ENCODE measurements at places on chromosomes 6 and 20.

- H3K4me1 ChIP-seq: no peaks in the 10 kb centered on the region
- DNase-seq: no peak
- no peaks in the 10 kb centered on the region for H3K36me3 ChIP-seq
- H3K27ac ChIP-seq: no peak overlapping the region
Measured at GRCh38 chr6:159908535-159908934, 17.7 kb downstream of the MAS1 start.

- H3K36me3 ChIP-seq: no peaks in the 10 kb centered on the region
- H3K4me3 ChIP-seq: no peak overlapping the region
- H3K27me3 ChIP-seq: no peaks in the 10 kb centered on the region
- DNase-seq: no peak
Measured at GRCh38 chr6:125198398-125198937, 44.9 kb downstream of the TPD52L1 start.

GRCh38 chr6:80608881-80609280, 502.4 kb downstream of the BCKDHB start:
- no peak overlapping the region for H3K27ac ChIP-seq
- no peak for DNase-seq
- H3K4me1 ChIP-seq: no peaks in the 10 kb centered on the region
- H3K4me3 ChIP-seq: no peak overlapping the region

- no peaks in the 10 kb centered on the region for H3K4me1 ChIP-seq
- H3K27ac ChIP-seq: no peak overlapping the region
- no peaks in the 10 kb centered on the region for H3K27me3 ChIP-seq
- no peak overlapping the region for H3K4me3 ChIP-seq
Measured at GRCh38 chr20:3692706-3693294, 11.0 kb upstream of the ADAM33 start.

- H3K27me3 ChIP-seq: peaks cover 15% of the 10 kb centered on the region
- H3K4me3 ChIP-seq: no peak overlapping the region
- no peak for DNase-seq
Measured at GRCh38 chr20:558117-558516, 14.5 kb upstream of the CSNK2A1 start.

DNA sequence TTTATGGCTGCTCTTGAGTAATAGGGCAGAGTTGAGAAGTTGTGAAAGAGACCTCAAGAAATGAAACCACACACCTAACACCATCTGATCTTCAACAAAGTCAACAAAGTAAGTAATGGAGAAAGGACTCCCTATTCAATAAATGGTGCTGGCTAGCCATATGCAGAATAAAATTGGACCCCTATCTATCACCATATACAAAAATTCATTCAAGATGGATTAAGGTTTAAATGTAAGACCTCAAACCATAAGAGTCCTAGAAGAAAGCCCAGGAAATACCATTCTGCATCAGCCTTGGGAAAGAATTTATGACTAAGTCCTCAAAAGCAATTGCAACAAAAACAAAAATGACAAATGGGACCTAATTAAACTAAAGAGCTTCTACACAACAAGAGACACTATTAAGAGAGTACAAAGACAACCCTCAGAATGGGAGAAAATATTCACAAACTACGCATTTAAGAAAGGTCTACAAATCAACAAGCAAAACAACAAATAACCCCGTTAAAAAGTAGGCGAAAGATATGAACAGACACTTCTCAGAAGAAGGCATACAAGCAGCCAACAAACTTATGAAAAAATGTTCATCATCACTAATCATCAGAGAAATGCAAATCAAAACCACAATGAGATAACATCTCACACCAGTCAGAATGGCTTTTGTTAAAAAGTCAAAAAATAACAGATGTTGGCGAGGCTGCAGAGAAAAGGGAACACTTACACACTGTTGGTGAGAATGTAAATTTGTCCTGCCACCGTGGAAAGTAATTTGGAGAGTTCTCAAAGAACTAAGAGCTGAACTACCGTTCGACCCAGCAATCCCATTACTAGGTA, 4.0 kb downstream of the MAP3K5 start:
- DNase-seq: no peak
- H3K27ac ChIP-seq: no peak overlapping the region
- no peak overlapping the region for H3K4me3 ChIP-seq
- peaks cover 5% of the 10 kb centered on the region for H3K4me1 ChIP-seq

GRCh38 chr6:163616452-163616851, 201.9 kb downstream of the QKI start:
- no peaks in the 10 kb centered on the region for H3K4me1 ChIP-seq
- H3K27me3 ChIP-seq: no peaks in the 10 kb centered on the region
- H3K4me3 ChIP-seq: no peak overlapping the region
- H3K27ac ChIP-seq: no peak overlapping the region

DNA sequence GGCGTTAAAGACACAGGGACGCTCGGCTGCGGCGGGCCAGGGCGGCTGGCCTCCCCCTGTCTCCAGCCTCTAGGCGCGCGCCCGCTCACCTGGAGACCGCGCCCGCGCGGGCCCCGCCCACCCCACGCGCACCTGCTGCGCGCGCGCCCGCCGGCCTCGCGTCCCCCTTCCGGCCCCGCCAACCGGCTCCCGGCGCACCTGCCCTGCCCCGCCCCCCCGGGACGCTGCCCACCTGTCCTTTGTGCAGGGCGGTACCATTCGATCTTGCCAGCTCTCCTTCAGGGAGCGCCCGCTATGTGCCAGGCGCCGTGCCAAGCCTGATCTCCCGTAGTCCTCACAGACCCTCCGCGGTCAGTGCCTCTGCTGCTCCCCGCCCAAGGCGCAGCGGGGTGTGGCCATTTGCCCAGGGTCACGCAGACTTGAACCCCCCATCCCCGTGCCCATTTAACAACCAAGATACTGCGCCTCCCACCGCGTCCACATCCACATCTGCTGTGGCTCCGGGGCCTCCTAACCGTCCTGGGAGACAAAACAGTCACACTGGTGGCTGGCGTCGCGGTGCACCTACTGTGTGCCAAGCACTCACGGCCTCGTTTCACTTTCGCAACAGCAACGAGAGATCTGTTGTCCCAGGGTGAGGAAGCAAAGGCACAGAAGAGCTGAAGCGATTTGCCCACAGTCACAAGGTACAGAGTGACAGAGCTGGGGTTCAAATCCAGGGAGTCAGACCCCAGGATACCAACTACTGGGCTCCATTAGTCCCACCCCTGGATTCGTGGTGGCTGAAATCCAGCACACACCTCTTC, 48.1 kb downstream of the NOL4L start:
- H3K4me3 ChIP-seq: peak overlapping the region; percentile 57
- H3K4me1 ChIP-seq: peaks cover 41% of the 10 kb centered on the region
- peaks cover 33% of the 10 kb centered on the region for H3K27me3 ChIP-seq
- DNase-seq: peak; percentile 39
- no peaks in the 10 kb centered on the region for H3K36me3 ChIP-seq

GRCh38 chr20:528923-529604, 14.5 kb downstream of the CSNK2A1 start:
- peaks cover 17% of the 10 kb centered on the region for H3K4me1 ChIP-seq
- H3K27me3 ChIP-seq: no peaks in the 10 kb centered on the region
- no peak overlapping the region for H3K27ac ChIP-seq
- no peak for DNase-seq

DNA sequence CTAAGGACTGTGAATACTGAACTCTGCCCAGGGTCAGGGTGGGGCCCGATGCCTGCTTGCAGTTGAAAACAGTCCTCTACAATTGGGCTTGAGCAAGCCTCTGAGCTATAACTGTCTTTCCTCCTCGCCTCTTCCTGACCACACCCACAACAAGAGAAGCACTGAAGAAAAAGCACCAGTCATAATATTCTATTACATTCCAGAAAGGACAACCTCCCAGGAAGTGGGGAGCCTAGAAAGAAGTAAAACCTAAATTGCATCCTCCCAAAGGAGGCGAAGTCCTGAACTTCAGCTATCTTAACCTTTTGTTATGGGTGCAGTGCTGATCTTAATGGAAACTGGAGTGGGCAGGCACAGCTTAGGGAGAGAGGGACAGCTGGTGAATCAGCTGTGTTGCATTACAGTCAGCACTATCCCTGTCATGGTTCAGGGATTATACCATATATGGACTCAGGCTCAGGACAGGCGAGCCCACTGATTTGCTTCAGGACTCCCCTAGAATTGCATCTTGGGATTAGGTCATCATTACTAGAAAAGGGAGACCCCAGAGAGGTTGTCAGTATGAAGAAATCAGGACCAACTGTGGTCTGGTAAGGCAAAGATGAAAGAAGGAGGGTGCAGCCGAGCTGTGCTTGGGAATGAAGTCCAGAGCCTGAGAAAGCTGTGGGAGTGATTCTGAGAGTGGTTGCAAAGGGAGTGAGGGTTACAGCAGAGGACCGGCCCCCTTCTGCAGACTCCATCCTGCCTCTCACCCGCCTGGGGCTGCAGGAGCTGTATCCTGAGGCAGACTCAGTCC, 18.3 kb upstream of the TRAM2 start:
- H3K4me1 ChIP-seq: peaks cover 10% of the 10 kb centered on the region
- no peaks in the 10 kb centered on the region for H3K27me3 ChIP-seq
- H3K4me3 ChIP-seq: no peak overlapping the region

- no peaks in the 10 kb centered on the region for H3K27me3 ChIP-seq
- H3K4me1 ChIP-seq: no peaks in the 10 kb centered on the region
- no peaks in the 10 kb centered on the region for H3K36me3 ChIP-seq
- DNase-seq: peak; percentile 36
- H3K4me3 ChIP-seq: peak overlapping the region; percentile 36
- no peak overlapping the region for H3K27ac ChIP-seq
Measured at GRCh38 chr6:110039981-110040383, 61.9 kb downstream of the GPR6 start.

- H3K4me3 ChIP-seq: peak within 1 kb of the TSS; percentile 61
- peaks cover 15% of the 10 kb centered on the region for H3K4me1 ChIP-seq
- peak; percentile 79 for DNase-seq
- H3K27me3 ChIP-seq: peaks cover 31% of the 10 kb centered on the region
- no peak within 1 kb of the TSS for H3K27ac ChIP-seq
Measured at GRCh38 chr20:37902504-37903313, at the start of gene VSTM2L. Gene VSTM2L, plus strand, starts transcription at chr20:37903127. Its CDS starts 224 bp downstream, at chr20:37903351.

DNA sequence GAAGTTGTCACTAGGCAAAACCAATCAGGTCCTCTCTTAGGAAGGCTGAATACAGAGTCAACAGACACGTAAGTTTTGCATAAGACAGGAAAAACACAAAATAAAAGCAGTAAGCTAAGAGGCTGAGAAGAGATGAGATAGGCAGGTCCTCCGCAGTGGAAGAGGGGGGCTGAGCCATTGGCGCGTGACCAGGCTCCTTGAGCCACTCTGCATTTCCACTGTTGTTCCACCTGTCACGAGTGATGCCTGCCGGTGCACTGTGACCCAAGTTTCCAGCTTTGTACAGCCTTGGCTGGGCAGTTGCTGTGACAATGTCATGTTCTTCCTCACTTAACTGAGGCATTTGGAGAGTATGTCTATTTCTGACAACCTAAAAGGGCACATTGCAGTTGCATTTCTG, 58.6 kb downstream of the NUDT3 start:
- no peak for DNase-seq
- H3K4me1 ChIP-seq: no peaks in the 10 kb centered on the region
- peaks cover 4% of the 10 kb centered on the region for H3K36me3 ChIP-seq

DNA sequence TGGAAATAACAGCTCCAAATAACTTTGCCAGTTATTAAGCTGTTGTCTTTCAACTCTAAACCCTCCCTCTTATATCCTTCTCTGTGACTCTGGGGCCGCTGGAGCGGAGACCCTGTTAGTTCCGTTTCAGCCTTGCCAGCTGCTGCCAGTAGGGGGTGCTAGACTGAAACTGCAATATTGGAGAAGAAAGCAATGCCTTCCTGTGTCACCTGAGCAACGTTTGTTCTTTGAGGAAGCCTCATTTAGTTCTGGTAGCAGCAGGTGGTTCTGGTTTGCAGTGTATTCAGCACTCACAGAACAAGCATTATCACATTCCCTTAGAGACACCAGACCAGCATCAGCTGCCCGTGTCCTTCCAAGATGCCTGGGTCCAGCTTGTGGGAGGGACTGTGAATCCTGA, 22.9 kb upstream of the JAG1 start:
- no peaks in the 10 kb centered on the region for H3K27me3 ChIP-seq
- H3K36me3 ChIP-seq: no peaks in the 10 kb centered on the region
- no peak overlapping the region for H3K27ac ChIP-seq
- DNase-seq: peak; percentile 14
- no peak overlapping the region for H3K4me3 ChIP-seq
- H3K4me1 ChIP-seq: peaks cover 18% of the 10 kb centered on the region

DNA sequence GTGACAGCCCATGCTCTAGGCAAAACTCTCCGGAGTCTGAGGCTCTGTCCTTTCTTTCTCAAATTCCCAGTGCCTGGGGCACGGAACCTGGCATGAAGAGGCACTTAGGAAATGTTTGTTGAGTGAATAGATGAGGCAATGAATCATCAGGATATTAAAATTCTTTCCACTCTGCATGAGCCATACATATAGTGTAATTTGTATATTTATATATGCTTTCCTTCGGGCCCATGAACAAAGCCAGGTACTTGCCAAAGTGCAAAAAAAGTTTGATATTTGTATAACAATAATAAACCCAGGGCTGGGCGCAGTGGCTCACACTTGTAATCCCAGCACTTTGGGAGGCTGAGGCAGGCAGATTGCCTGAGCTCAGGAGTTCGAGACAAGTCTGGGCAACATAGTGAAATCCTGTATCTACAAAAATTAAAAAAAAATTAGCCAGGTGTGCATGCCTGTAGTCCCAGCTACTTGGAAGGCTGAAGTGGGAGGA, 212.3 kb upstream of the ZNF217 start:
- no peak overlapping the region for H3K4me3 ChIP-seq
- no peaks in the 10 kb centered on the region for H3K36me3 ChIP-seq
- no peaks in the 10 kb centered on the region for H3K27me3 ChIP-seq
- H3K4me1 ChIP-seq: peaks cover 22% of the 10 kb centered on the region
- no peak overlapping the region for H3K27ac ChIP-seq
- DNase-seq: no peak

GRCh38 chr6:145252737-145253136, 482.6 kb downstream of the EPM2A start:
- no peak overlapping the region for H3K27ac ChIP-seq
- no peak overlapping the region for H3K4me3 ChIP-seq
- DNase-seq: no peak
- H3K27me3 ChIP-seq: no peaks in the 10 kb centered on the region
- no peaks in the 10 kb centered on the region for H3K36me3 ChIP-seq

- H3K4me1 ChIP-seq: no peaks in the 10 kb centered on the region
- H3K27ac ChIP-seq: no peak overlapping the region
- no peak overlapping the region for H3K4me3 ChIP-seq
Measured at GRCh38 chr6:160293844-160294243, 35.2 kb upstream of the SLC22A2 start.

DNA sequence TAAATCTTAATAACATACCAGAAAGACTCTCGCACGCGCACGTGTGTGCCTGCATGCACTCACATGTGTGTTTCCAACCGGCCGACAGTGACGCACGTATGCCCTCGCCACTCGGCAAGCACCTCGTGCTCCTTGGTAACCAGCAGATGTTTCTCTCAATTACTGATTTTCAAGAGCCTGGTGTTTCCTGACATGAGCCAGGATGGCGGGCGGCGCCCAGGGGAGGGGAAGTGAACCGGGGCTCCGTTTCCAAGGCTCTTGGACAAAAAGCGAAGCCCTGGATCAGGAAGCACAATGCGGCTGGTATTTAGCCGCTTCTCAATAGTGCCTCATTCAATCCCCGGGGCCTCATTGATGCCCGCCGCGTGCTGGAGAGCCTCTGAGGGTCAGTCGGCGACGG, 37.7 kb downstream of the PMEPA1 start:
- no peak overlapping the region for H3K4me3 ChIP-seq
- H3K36me3 ChIP-seq: no peaks in the 10 kb centered on the region
- no peaks in the 10 kb centered on the region for H3K27me3 ChIP-seq
- H3K4me1 ChIP-seq: peaks cover 5% of the 10 kb centered on the region

GRCh38 chr6:150347845-150348244, 21.0 kb upstream of the IYD start:
- no peaks in the 10 kb centered on the region for H3K27me3 ChIP-seq
- H3K27ac ChIP-seq: no peak overlapping the region
- H3K4me1 ChIP-seq: no peaks in the 10 kb centered on the region
- H3K4me3 ChIP-seq: no peak overlapping the region

- no peaks in the 10 kb centered on the region for H3K27me3 ChIP-seq
- no peak overlapping the region for H3K27ac ChIP-seq
- no peaks in the 10 kb centered on the region for H3K36me3 ChIP-seq
- no peak overlapping the region for H3K4me3 ChIP-seq
- H3K4me1 ChIP-seq: peaks cover 46% of the 10 kb centered on the region
- DNase-seq: no peak
Measured at GRCh38 chr6:107627969-107628368, 138.1 kb downstream of the SOBP start.
